ENCODE measurements at places on chromosomes 1 and 21.
A peak's percentile ranks its signal among the peaks of the same experiment; 100 is the strongest.

GRCh38 chr1:151994956-151995355, 1.3 kb upstream of the S100A10 start:
- no peak for DNase-seq

DNA sequence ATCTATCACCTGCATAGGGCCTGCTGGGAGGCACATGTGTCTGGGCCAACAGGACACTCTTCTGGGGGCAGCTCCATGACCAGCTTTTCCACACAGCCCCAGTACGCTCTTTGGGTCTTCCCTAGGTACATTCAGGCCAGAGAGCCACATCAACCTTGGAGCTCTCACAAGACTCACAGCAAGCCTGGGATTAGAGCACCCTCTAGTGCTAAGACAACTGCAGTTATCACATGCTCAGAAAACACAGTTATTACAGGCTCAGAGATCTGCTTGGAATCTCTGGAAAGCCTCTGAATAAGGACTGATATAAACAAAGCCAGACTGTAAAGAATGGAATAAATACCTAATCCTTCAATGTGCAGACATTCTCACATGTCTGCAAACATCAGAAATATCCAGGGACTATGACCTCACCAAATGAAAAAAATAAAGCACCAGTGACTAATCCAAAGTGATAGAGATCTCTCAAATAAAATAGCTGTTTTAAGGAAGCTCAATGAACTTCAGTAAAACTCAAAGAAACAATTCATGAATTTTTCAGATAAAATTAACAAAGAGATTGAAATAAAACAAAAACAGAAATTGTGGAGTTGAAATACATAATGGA, 563.9 kb upstream of the NR5A2 start:
- DNase-seq: no peak

DNA sequence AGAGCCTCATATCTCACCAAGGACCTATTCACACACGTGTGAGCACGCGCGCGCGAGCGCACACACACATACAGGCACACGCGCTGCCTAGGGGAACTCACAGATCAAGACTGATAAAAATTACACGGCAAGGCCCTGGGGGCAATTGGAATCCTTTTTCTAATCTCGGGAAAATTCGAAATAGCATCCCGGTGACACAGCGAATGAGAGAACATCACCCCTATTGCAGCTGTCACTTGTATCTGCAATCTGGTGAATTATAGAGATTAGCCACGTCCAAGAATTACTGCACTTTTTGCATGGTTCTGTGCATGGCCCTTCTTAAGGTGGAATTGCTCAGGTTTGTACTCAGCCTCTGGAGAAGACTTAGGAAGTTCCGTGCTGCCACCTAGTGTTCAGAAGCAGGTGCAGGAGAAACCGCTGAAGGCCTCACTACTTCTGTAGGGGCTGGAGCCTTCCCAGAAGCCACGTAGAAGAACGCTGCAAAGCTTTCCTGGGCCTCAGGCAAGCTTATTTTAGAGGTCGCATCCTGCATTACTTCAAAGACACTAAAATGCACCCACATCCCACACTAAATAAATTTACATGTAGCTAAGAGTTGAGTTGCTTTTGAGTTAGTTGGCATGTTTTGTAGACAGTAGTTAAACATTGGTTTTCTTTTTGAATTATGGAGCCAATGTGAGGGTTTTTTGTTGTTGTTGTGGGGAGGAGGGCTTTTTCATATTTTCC, 229.2 kb upstream of the CAMK1G start:
- peak; percentile 58 for DNase-seq

DNA sequence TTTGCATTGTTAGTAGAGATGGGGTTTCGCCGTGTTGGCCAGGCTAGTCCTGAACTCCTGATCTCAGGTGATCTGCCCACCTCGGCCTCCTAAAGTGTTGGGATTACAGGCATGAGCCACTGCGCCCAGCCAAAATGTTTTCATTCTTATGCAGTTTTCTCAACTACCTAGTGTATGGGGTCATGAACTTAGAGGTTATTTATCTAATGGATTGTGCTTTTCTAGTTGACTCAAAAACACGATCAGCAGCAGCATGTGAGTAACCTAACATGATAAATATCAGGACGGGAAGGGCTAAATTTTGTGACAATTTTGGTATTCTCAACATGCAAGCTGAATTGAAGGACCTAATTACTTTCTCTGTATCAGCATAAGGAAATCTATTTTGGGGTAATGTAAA, 9.2 kb upstream of the CD84 start:
- DNase-seq: no peak

GRCh38 chr1:228345201-228345930, 61.3 kb downstream of the TRIM11 start:
- DNase-seq: no peak

DNA sequence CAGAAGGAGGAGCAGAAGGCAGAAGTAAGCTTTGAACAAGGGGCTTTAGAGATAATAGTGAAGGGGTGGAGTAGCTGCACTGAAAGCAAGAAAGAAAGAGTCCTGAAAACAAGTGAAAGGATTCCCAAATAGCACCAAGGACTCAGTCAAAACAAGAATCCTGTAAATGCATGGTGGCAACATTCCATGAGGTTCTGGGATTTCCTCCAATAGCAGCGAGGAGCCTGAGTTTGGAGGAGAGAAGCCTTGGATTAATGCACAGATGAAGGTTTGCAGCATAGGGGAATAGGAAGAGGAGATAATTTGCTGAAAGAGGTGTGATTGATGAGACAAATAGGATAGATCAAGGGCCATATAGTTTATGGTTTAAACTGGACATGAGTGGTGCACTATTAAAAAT, 10.9 kb downstream of the KRTAP22-2 start:
- no peak for DNase-seq
